Transverse colon (tissue), 4 donors: ENCODE measurements at places on chromosomes 4 and X. TPM values are rescaled to one million over a fixed set of nuclear protein-coding genes. Genes with fewer than 3 reads are reported as not detected.

GRCh38 chr4:113941836-113942235 lies 37.6 kb downstream of the ARSJ start:
- DNase-seq, result no peak

DNA sequence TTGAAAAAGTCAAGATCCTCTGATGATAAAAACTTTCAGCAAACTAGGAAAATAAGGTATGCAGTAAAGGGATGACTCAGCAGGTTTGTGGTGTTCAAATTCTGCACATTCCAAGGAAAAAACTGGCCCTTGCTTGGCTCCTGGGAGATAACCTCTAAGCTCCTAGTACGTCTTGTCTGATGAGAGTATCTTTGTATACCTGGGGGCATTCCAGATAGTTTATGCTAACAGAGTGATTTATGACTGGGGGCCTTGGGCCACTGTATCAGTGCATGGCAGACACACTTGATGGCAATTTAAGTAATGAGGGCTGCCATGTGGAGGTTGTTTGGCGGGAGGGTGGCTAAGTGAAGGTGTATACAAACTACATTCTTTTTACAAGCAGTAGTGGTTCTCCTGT lies 56.9 kb downstream of the NSG1 start:
- DNase-seq, result no peak

DNA sequence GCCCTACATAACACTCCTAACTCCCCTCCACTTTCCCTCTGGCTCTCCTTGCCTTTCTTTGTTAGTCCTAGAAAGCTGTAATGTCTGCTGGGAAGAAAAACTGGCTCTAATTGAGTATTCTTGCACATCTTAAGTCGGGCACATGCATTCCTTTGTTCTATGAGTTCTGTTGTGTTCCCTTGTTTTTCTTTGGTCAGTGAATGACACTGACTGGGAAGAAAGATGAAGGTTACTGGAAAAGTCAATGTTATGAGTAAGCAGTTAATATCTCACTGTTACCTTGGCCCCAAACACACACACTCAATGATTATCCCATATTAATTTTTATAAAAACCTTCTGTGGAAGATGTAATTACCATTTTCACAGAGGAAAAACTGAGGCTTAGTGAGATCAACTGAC lies 215.9 kb downstream of the SOWAHB start:
- DNase-seq, result no peak

- DNase-seq, result peak; percentile 76
Measured at GRCh38 chr4:129095811-129096454, at the start of gene C4orf33. Gene C4orf33 (plus strand): TSS chr4:129096152. CDS start chr4:129102611, 6,459 bp downstream.

Gene PPA2
- total RNA-seq, result 119 TPM
